Tibial nerve (tissue), 4 donors: ENCODE measurements at places on chromosomes 4 and X.

GRCh38 chr4:85368932-85369331 lies 106.0 kb upstream of the ARHGAP24 start:
- no peak for DNase-seq

- no peak for DNase-seq
These were observed 152.7 kb upstream of the ZIC3 start for GRCh38 chrX:137413190-137413589.

DNA sequence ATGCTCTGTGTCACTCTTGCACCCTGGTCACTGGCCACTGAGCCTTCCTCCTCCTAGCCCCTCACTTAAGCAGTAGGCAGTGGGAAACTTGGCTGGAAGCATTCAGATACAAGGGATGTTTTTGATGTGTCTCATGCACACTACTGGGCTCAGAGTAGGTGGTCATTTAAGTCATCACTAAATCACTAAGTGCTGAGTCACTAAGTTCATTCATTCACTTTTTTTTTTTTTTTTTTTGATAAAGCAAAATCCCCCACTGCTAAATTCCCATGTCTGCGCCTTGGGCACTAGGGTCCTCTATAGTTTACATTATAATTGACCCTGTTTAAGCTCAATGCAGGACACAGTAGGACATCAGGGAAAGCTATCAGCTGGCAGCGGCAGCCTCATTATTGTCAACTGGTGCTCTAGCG lies 182.4 kb upstream of the MBNL3 start:
- no peak for DNase-seq

DNA sequence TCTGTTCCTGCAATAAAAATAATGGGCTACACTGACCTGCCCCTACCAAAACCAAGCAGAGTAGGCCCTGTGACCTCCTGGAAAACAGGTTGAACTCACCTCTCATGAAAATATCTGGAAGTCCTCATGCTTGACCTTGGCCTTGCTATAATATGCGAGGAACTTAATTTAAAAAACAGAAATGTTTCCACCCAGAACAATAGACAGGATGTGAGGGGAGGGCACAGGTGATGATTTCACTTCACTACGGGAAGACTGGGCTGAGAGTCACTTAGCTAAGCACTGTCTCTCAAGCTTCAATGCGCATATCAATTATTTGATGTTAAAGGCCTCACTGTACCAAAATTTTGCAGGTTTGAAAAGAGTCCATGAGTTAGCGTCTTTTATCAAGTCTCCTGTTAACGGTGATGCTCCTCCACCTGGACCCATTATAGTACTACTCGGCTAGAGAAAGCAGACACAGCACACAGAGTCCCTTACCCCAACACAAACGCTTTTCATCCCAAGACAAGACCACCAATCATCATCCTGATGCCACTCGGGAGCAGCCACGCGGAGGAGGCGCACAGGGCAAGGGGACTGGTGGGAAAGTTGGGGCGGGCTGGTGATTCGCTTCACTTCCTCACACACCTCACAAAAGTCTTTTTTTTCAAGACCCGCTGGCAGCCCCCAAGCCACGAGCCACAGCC lies 25.9 kb downstream of the ZNF721 start:
- DNase-seq = no peak
